T-helper 2 cell (primary cell): ENCODE measurements at places on chromosomes 5 and 9.

- DNase-seq: no peak
These were observed 1268.5 kb upstream of the C9orf72 start for GRCh38 chr9:28841775-28842174.

- no peak for DNase-seq
These were observed 93.4 kb downstream of the GNAQ start for GRCh38 chr9:77938163-77938562.

- no peak for DNase-seq
These were observed 60.8 kb upstream of the IRX4 start for GRCh38 chr5:1943481-1943880.

- no peak for DNase-seq
These were observed 12.7 kb downstream of the SLC1A3 start for GRCh38 chr5:36619012-36619635.

DNA sequence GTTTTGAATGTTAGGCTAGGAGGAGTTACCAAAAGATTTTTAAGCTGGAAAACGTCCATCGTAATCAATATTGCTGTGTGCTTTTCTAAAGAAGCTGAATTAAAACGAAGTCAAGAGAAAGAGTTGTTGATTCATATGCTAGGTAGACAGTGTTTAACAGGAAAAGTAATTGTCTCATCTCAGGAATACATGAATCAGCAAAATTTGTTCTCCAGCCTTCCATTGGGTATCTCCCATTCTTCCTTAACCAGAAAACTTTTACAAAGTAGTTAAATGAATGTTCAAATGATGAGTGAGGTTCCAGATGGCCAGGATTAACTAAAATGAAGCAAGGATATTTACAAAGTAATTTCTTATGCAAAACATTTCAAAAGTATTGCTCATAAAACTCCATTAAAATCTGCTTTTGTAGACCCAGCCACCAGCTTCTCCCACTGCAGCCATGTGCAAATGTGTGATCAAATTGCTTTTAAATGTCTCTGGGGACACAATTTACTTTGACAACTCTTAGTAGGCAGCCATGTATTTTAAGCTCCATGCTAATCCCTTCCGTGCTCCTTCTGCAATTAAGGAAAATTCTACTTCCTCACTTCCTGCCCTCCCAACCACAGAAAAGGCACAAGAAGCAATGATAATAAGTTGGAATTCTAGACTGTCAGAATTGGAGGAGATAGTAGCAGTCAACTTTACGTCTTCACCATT, 121.2 kb downstream of the HTR4 start:
- DNase-seq: no peak
